ENCODE measurements at places on chromosomes 1 and 21. TPM values are rescaled to one million over a fixed set of nuclear protein-coding genes. Genes with fewer than 3 reads are reported as not detected.

KLF17 gene
- total RNA-seq = not detected

GUCA2B gene
- not detected for total RNA-seq

DNA sequence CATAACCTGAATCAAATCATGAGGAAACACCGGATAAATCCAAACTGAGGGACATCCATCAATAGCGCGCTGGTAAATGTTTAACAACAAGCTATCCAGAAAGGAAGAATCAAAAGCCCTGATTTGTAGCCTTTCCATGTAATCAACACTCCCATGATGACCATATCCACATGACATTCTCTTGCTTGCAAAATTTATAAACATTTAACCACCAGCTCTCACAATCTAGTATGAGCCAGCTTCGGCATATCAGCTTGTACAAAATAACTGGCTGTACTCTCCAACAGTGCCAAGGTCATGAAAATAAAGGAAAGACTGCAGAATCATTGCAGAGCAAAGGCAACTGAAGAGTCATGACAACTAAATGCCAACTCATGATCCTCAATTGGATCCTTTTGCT is 15.7 kb downstream of the HSD11B1 start:
- no peaks in the 10 kb centered on the region for H3K4me1 ChIP-seq
- peaks cover 40% of the 10 kb centered on the region for H3K27me3 ChIP-seq
- no peaks in the 10 kb centered on the region for H3K36me3 ChIP-seq
- no peak for DNase-seq
- no peak overlapping the region for H3K4me3 ChIP-seq

- peaks cover 8% of the 10 kb centered on the region for H3K36me3 ChIP-seq
- no peak overlapping the region for H3K4me3 ChIP-seq
- H3K27ac ChIP-seq = no peak overlapping the region
- peaks cover 6% of the 10 kb centered on the region for H3K4me1 ChIP-seq
- no peaks in the 10 kb centered on the region for H3K27me3 ChIP-seq
These were observed 13.6 kb downstream of the MTF1 start for GRCh38 chr1:37845786-37846185.

DNA sequence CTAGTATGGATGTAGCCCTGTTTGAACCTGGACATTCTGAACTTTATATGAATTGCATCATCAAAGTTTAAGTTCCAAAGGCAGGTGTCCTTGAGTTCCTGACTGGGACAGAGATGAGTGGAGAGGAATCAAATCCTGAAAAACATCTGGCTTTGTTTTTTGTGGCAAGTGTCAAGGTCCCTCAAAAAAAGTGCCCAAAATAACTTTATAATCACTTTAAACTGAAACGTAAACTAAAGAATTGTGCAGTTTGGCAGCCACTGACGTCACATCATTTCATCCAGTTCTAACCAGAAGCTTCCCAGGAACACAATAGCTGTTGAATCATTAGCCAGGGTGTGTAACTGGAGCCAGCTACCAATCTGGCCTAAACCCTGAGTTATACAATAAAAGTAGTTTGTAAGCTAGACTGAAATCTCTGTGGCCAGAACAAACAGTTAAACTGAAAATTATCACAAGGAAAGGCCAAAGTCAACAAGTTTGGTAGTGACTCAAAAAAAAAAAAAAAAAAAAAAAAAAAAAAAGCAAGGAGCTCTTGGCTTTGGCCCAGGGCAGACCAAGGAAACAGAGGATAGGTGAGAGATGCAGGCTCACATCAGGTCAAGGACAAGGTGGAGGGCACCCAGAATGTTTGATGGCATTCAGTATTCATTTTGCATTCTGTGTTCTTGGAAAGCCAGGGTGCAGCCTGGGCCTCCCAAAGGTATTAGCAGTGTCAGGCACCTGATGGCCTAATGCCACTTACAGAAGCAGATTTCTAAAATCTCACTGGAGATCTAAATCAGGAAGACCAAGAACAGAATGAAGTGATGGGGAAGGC is 74.3 kb downstream of the TNFSF18 start:
- peak overlapping the region; percentile 82 for H3K27ac ChIP-seq
- no peaks in the 10 kb centered on the region for H3K27me3 ChIP-seq
- peaks cover 31% of the 10 kb centered on the region for H3K4me1 ChIP-seq
- no peak overlapping the region for H3K4me3 ChIP-seq
- no peaks in the 10 kb centered on the region for H3K36me3 ChIP-seq

Data from osteocyte (in vitro differentiated cells).